ENCODE measurements at places on chromosomes 13 and 19.
A peak's percentile ranks its signal among the peaks of the same experiment; 100 is the strongest.

DNA sequence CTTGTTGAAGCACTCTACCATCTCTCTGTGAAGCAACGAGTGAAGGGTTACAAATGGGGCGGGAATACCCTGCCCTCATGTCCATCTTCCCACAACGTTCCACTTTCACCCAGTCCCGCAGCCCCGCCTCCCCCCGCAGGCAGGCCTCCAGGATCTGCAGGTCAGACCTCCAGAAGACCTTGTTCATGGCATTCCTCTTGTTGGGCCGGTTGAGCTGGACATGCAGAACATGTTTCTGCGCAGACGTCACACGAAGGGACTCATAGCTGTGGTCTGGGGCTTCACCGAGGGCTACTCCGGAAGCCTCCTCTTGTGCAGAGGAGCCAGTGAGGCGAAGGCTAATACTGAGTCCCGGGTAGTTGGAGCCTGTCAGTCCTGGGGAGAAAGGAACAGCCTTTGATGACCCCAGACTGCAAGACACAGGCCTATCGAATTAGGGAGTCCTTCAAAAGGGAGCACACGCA lies 420 bp downstream of the ECH1 start:
- DNase-seq = peak; percentile 42

GRCh38 chr19:16571822-16572331 lies 338 bp downstream of the SLC35E1 start:
- DNase-seq = no peak

DNA sequence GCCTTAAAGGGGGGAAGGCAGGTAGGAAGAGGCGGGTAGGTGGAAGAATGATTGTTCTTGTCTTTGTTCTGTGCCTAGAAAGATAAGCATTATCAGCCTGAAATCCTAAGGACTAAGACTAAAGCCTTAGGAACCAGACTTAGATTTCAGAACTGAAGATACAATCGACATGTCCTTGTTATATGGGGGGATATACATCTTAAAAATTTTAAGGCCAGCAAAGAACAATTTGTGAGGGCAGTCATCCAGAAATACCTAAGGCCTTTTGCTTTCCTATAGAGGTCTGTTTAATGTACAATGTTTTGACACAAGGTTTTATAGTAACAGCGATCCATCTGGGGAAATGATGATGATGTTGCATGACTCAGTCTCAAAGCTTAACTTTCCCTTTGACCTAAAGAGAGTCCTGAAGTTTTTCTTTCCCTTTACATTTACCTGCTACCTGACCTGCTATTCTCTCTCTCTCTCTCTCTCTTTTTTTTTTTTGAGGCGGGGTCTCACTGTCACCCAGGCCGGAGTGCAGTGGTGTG lies 20.2 kb upstream of the CEACAM6 start:
- DNase-seq = no peak

DNA sequence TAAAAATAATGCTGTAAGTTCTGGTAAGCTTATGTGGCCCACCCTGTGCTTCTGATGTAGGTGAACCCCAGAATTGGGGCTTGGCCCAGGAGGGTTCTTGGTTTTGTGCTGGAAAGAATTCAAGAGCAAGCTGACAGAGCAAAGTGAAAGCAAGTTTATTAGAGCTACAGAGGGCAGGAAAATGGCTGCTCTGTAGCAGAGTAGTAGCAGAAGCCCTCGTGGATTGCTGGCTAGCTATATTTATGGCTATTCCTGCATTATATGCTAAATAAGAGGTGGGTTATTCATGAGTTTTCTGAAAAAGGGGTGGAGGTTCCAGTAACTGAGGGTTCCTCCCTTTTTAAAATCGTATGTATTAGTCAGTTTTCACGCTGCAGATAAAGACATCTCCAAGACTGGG lies 20.6 kb upstream of the ZNF599 start:
- DNase-seq = no peak

- no peak for DNase-seq
These were observed 17.6 kb downstream of the FBXO46 start for GRCh38 chr19:45713141-45713540.

DNA sequence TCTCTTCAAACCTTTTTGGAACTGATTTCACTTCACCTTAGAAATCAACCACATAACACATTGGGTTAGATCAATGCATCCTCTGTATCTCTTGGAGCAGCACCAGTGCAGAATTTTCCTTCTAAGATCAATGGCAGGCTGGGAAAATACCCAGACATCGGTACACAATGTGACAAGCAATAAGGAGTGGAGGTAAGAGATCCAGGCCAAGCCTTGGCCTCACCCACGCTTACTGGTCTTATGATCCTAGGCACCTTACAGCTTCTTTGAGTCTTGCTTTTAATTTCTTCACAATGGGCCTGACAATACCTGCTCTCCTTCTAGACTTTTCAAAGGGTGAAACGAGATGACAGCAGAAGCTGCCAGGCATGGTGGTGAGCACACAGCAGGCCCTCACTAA lies 232.0 kb downstream of the LACC1 start:
- no peak for DNase-seq

DNA sequence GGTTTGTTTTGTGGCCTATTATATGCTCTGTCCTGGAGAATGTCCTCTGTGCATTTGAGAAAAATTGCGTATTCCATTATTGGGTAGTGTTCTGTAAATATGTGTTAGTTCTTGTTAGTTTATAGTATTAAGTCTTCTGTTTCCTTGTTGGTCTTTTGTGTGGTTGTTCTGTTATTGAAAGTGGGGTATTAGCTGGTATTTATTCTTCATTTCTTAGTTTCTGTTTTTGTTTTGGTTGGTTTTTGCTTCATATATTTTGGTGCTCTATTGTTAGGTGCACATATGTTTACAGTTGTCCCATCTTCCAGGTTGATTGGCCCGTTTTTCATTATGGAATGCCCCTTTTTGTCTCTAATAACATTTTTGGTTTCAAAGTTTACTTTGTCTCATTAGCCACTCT lies 77.3 kb downstream of the DNAJC15 start:
- DNase-seq = no peak

GRCh38 chr13:98447881-98448641 lies 128.8 kb downstream of the STK24 start:
- no peak for DNase-seq

- DNase-seq = no peak
These were observed 30.8 kb downstream of the PIN1 start for GRCh38 chr19:9865732-9866501.

DNA sequence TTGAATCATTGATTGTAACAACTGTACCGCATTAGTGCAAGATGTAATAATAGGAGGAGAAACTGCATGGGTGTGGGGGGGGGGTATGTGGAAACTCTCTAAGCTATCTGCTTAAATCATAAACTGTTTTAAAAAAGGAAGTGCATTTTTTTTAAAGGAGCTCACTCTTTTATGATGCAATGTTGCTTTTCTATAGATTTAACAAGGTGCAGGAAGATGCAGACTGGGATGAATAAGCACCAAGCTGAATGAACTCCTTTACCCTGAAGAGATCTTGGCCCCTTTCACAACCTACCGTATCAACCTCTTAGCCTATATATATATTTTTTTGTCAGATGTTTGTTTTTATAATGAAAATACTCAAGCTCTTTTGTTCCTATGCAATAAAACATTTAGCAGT lies 95.9 kb downstream of the AKAP11 start:
- no peak for DNase-seq

DNA sequence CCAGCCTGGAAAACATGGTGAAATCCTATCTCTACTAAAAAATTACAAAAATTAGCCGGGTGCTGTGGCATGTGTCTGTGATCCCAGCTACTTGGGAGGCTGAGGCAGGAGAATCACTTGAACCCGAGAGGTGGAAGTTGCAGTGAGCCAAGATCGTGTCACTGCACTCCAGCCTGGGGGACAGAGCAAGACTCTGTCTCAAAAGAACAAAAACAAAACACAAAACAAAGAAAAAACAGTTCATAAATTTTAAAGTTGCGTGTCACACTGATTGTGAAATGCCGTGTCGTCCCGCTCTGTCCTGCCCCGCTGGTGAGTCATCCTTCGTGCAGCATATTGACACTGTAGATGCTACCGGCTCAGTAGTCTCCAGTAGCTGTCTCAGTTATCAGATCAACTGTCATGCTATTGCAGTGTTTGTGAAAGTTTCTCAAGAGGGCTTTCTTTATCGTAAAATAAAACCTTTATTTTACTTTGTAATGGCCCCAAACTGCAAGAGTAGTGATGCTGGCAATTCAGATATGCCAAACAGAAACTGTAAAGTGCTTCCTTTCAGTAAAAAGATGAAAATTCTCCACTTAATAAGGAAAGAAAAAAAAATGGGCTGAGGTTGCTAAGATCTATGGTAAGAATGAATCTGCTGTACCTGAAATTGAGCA lies 36.4 kb upstream of the IGFL1 start:
- no peak for DNase-seq

GRCh38 chr19:6772028-6772865 lies at the start of gene VAV1:
Gene VAV1, plus strand, starts transcription at chr19:6772708. Its CDS starts 100 bp downstream, at chr19:6772808.
- no peak for DNase-seq

DNA sequence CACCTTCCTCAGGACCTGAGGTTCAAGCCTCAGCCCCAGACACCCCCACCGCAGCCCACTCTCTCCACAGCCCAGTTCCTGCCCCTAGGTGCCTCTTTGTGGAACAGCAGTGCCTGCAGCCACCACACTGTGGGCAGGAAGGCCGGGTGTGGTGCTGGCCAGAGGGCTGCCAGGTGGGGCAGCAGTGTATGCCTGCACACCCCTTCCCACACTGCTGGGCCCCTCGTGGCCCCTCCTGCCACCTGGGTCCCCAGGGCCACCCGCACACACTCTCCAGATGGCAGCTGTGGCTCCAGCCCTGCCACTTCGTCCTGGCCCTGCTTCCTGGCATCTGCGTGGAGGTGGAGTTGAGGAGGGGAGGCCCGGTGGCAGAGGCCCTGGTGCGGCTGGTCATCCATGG lies 35.1 kb downstream of the HPN start:
- no peak for DNase-seq

GRCh38 chr19:2488405-2488941 lies 12.5 kb downstream of the GADD45B start:
- no peak for DNase-seq

DNA sequence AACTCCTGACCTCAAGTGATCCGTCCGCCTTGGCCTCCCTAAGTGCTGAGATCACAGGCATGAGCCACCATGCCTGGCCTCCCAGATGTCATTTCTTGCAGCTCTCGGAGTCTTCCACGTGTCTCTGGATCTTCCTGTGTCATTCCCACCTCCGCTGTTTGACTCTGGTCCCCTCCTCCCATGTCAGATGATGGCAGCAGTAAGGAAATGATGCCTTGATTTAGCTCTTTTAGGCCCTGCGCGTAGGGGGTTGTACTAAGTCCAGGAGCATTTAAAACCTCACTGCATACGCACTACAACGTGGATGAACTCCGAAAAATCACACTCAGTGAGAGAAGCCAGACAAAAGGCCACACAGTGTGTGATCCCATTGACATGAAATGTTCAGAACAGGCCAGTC lies 113.1 kb downstream of the GNG7 start:
- no peak for DNase-seq

DNA sequence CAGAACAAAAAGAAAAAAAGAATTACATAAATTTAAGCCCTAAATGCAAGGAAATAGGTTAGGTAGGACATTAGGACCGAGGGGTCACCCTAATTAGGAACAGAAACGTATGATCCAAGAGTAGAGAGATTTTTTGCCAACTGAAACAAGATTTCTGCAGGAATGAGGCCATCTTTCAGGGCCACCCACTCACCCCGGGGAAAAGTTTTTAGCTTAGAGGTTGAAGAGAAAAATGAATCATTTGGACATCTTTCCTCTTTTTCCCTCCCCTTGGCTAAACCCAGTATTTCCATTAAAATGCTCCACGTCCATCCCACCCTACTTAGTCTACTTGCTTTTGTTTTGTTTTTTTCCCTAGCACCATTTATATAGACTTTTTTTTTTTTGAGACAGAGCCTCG lies 10.6 kb upstream of the PNMA8A start:
- DNase-seq = no peak

DNA sequence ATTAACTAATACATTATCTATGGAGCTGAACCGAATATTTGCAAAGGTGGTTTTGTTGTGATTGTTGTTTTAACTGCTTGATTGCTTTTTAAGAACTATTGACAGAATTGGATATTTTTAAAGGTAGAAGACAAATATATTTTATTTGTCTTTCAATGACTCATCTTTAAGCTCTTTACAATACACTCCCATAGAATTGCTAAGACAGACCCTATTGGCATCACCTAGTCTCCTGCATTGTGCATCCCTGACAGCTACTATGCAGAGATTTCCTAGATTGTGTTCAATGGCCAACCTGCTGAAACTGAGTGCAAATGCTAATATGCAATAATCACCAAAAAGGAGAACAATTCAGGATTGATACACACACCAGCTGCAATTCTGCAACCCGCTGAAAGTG lies 19.7 kb upstream of the SCEL start:
- DNase-seq = no peak

DNA sequence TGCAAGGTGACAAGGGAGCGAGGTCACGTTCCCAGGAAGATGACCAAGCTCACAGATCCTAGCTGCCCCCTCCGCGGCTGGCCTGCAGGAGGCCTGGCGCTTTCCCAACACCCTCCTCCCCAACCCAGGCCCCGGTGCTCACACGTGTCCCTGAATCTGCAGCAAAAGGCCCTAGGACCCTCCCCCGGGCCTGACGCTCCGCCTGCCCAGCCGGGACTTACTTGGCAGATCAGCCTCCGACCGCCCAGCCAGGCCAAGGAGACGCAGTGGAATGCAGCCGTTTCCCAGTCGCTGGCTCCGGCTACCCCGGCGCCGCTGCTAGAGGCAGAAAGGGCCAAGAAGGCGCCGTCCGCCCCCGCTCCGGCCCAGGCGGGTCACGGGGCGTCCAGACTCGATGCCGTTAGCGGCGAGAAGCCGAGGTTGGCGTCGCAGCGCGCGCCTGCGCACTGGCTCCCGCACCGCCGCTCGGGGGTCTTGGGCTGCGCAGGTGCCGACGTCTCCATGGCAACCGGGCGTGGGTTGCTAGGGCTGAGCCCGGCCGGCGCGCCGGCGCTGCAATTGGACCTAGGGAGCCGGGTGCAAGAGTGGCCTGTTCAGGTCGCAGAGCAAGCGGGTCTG lies at the start of gene PNMA8A:
Gene PNMA8A (minus strand): TSS at position 448 of the 618 bp plus-strand sequence. CDS start 528 bp downstream, outside the sequence.
- peak; percentile 38 for DNase-seq

DNA sequence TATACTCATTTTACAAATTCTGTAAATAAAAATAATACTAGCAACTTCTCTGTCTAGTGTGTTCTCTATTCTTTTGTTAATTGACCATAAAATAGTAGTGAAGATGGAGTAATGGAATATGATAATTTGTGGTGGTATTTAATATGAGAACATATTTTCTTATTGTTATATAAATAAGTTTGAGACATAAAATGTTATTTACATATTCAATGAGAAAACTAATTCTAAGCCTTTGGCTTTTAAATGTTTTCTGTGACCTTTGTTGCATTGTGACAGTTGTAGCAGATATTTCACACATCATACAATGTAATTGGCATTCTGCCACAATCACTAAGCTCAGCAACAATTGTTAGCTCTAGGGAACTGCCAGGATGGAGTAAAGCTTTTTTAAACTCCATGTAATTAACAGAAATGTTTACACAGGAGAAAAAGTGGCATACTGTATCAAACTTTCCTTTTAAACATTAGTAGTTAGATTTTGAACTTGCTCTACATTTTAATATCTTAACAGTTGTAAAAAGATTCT lies 562.1 kb upstream of the PCDH9 start:
- no peak for DNase-seq

GRCh38 chr13:110949628-110950027 lies 34.8 kb upstream of the ANKRD10 start:
- DNase-seq = no peak

Measured in NCI-H2029 treated with DMSO at 0.1 percent for 48 hours (cell line).